CD4-positive, alpha-beta T cell treated with Interleukin-17A for 4 hours (primary cell): ENCODE measurements at places on chromosomes 2 and 18.

DNA sequence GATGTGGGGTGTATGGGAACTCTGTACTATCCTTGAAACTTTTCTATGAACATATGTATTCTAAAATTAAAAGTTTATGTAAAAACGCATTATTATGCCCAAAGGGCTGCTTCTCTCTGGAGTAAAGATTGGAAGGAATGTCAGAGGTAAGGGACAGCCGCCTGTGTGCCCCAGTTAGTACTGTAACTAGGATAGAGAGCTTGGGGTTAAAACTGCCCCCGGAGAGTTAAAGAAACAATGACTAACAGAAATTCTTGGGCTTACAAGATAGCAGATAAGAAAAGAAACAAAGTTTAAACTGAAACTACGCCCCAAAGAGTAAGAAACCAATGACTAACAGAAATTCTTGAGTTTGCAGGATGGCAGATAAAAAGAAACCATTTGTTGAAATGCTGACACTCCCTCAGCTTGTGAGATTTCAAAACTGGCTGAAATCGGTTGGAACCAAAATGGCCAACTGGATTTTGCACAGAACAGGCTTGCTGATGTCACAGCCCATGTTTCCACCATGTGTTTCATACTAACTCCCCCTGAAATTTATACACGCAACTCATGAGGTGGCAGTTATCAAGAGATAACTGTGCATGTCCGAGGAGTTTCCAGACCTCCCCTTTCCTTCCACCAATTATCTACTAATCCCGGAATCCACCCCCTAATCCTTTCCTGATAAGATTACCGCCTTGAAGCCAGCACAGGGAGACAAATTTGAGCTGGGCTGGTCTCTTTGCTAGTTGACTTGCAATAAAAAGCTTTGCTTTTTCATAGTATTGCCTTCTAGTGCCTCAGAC lies 8.7 kb upstream of the TXNDC2 start:
- DNase-seq, result no peak

- DNase-seq, result no peak
Measured at GRCh38 chr2:6418291-6418690, 447.4 kb downstream of the CMPK2 start.

DNA sequence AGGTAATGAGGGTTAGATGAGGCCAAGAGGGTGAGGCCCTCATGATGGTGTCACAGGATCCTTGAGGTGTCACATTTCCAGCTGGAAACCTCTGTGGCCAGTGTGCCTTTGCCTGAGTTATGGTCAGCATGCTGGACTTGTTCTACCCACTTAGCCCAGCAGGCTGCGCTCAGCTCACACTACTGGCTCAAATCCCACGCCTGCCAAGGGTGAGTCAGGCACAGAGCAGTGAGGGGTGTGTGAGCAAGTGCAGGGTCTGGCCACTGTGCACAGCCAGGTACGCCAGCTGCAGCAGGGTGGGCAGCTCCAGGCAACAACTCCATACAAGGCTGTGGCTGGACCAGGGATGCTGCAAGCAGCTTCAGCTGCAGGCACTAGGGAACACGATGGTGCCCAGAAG lies 616.6 kb upstream of the FSHR start:
- DNase-seq, result no peak

DNA sequence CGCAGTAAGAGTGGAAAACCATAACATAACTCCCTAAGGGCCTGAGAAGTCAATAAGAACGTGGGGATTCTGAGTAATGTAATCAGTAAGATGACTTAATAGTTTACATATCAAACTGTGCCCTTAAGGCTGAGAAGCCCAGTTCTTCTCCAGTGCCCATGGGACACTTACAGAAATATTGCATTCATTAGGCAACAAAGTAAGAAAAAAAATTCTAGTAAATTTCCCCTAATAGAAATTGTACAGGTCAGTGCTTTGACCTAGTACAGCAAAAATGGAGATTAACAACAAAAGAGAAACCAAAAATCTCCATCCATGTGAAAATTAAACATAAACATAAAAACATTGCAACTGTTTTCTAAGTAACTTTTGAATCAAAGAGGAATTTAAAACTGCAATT lies 139.8 kb upstream of the HS6ST1 start:
- no peak for DNase-seq

GRCh38 chr2:43226955-43227829 lies 786 bp upstream of the ZFP36L2 start:
- DNase-seq, result peak; percentile 76

DNA sequence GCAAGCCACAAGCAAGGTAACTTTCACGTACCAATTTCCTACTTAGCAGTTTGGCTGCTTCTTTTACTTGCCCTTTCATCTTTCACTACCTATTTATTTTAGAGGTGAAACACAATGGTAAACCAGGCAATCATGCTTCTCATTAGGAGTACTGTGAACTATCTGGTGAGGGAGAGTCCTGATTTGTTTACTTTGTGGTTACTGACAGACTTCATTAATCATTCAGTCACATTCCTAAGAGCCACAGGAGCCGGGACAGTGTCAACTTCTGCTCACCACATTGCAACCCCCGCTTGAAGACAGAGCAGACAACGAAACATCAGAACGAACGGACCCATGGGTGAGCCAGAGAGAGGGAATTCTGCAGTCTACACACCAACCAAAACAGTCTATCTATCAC lies 28.8 kb downstream of the TUBB6 start:
- DNase-seq, result no peak

GRCh38 chr2:215970425-215970824 lies 42.9 kb downstream of the MREG start:
- DNase-seq, result no peak
